ENCODE measurements at places on chromosomes 6 and 20.

GRCh38 chr6:150696190-150696589, 96.5 kb downstream of the PLEKHG1 start:
- DNase-seq: no peak

DNA sequence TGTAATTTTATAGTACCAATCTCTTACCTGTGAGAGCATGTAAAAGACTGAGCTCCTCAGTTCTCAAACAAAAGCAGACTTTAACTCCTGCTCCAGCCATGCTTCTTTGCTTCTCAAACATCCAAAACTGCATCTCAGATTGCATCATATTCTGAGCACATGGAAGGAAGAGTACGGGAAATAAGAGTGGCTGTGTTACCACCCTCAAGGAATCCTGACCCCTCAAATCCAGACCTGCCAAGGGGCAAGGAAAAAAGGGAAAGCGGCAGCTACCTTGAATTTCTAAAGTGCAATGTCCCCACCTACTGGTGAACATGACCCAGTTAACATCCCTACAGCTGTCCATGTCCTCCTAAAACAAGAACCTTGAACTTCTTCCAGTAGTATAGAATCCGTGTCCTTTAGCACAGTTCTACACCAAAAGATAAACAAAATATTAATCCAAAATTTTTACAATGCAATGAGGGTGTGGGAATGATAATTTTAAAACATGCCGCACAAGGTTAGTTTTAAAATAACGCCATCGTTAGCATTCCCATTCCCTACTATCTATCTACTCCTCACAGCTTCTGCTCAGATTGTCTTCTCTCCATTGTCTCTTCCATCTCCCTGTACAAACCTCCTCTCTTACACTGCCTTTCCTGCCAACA, 34.1 kb upstream of the HLA-DQB1 start:
- DNase-seq: peak; percentile 35

GRCh38 chr6:72552938-72553337, 68.9 kb upstream of the KCNQ5 start:
- no peak for DNase-seq

DNA sequence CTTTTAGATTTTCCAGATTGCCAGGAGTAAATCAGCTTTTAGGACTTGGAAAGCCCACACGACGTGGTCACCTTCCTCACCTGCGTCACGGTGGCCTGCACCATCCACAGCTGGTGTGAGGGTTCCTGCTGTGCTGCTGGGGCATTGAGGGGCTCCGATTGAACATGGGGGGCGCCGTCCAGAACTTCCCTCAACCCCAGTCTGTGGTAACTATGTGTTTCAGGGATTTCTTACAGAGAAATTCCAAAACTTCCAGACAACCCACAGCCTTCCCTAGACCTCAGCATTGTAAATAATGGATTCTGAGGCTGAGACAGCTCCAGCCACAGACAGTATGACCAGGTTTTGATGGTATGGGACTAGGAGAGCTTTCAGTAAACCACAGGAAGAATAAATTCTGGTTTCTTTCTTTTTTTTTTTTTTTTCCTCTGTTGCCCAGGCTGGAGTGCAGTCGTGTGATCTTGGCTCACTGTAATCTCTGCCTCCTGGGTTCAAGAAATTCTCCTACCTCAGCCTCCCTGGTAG, 46.7 kb upstream of the IRF4 start:
- peak; percentile 64 for DNase-seq

DNA sequence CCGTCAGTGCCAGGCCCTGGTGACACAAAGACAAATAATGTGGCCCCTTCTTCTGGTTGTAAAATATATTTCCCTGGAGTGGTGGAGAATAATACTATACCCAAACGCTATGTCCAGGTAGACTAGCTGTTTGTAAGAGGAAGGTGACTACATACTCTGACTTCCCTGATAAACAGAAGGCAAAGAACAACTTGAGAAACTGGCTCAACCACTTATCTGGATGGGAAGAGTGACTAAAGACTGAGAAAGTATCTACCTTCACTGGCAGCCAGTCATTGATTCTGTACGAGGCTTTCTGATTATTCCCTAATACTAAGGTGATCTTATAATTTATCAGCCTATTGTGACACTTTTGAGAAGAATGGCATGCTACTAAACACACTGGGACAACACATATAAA, 569.7 kb downstream of the EPHA7 start:
- no peak for DNase-seq

- no peak for DNase-seq
Observed at GRCh38 chr20:61635721-61636455, 383.8 kb downstream of the CDH4 start.

- DNase-seq: no peak
Observed at GRCh38 chr20:41830702-41831101, 212.5 kb upstream of the CHD6 start.

DNA sequence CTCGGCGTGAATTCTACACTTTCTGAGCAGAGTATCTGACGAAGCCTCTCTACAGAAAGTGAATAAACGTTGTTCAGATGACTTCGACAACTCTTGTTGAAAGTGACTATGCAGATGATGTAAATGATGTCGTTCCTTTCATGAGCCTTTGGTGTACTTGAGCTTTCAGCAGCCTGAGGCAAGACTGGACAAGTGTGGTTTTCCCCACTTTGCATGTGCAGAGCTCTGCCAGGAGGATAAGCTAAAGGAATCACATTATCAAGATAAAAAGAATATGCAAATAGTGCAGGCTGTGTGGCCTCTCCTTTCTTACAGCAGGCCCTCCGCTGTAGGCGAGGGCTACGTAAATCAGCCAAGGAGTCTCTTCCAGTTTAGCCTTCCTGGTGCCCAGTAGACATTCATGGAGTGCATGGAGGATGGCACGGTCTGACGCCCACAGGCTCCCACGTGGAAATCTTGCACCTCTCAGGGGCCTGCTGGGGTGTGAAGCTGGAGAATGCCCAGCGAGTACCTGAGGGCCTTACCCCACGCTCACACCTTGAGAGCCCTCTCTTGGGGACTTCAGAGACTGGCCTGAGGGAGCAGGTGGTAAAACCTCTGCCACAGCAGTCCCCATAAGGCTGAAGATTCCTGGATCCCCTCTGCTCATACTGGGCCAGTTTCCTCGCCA, 54.9 kb downstream of the RPP40 start:
- no peak for DNase-seq

- no peak for DNase-seq
Observed at GRCh38 chr6:26017632-26017966, 55.0 kb downstream of the TRIM38 start.

DNA sequence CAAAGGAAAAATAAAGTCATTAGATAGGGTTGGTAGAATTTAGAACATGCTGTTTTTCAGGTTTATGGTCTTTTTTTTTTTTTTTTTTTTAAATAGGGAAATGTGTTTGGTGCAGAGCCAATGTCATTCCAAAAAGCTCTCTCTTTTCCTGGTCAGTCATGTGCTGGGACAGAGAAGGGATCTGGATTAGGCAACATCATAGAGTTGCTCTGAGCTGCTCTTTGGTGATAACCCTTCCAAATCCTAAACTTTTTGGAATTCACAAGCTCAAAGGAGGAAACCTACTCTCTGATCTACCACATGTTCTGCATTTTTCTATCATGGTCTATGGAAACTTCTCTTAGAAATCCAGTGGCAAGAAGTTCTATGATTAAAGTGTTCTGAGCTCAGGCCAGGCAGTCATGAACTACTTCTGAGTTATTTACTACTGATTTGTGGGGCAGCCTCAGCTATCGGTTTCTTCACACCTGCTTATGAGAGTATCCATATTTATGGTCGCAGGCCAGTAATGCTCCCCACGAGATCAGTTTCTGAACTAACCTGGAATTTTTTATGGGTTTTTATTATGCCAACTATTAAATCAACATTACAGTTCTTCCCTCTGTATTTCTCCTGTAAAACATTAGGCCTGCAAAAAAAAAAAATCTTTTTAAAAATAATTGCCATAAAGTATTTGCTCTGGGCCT, 4.8 kb downstream of the EDN1 start:
- no peak for DNase-seq

DNA sequence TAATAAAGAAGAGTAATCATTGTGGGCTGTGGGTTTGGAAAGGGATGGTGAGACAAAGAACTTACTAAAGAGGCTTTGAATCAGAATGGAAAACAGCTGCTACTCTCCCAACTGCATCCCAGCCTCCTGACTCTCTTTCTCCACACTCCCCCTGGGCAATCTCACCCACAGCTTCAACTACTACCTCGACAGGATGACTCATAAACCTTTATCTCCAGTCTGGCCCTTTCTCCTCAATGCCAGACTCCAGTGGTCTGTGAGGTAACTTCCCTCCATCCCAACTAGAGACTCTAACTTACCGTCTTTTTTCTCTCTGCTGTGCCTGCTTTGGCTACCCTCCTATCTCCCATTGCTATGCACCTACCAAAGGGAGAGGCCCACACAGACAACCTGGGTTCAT, 135.3 kb upstream of the RREB1 start:
- peak; percentile 58 for DNase-seq

GRCh38 chr20:45060294-45060693, 40.6 kb downstream of the KCNS1 start:
- no peak for DNase-seq

GRCh38 chr6:75489025-75489424, 4.6 kb downstream of the FILIP1 start:
- no peak for DNase-seq

DNA sequence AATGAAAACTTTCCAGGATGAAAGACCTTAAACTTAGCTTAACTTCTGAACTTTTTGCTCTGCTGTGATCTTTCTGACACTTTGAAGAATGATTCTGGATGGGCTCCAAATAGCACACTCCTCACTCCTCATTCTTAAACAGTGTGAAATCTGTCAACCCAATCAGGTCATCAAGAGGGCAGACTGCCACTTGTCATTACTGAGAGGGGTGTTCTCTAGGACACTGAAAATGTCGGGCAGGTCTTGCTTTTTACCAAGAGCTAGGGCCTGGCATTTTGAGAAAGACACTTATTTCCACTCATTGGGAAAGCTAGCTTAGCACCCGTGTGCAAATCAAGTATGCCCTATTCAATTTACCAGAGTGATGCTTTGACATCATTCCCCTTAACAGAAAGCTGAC, 122.2 kb downstream of the MTFR2 start:
- DNase-seq: no peak

GRCh38 chr20:24990810-24991252, 1.7 kb downstream of the APMAP start:
- no peak for DNase-seq

DNA sequence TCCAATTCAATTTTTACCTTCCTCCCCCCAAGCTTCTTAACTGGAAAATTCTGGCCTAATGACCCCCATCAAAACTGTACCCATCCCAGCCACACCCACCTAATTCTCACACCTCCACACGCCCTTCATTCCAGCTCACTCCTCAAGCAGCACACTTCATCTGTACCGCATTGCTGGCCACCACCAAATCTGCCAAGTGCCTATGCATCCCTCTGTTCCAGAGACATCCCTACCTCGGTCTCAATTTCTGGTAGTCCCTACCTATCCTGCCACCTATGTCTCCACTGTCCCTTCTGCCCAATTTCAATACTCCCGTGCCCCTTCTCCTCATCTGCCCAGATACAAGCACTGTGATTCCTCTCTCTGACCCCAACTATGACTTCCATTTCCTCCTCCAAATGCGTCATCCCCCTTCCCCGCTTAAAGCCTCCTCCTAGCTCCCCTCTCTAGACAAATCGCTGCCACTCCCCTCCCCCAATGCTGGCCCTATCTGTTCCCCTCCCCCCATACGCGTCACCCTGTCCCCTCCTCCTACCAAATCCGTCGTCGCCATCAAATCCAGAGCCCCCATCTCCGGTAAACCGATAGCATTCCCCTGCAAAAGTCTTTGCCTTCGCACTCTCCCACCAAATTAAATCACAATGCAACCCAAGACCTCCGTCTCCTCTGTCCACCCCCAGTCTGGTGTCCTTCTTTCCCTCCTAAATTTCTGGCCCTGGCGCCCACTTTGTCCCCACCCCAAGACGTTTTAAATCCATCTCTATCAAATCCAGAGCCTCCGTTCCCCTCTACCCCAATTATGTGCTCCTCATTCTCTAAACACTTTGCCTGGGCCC, 1.2 kb downstream of the MTCH1 start:
- peak; percentile 13 for DNase-seq

GRCh38 chr6:156698239-156699016, 78.8 kb upstream of the ARID1B start:
- no peak for DNase-seq

- peak; percentile 9 for DNase-seq
Observed at GRCh38 chr6:8707956-8708772, 272.8 kb upstream of the SLC35B3 start.

- no peak for DNase-seq
Observed at GRCh38 chr20:34986311-34987287, 30.9 kb downstream of the MYH7B start.

DNA sequence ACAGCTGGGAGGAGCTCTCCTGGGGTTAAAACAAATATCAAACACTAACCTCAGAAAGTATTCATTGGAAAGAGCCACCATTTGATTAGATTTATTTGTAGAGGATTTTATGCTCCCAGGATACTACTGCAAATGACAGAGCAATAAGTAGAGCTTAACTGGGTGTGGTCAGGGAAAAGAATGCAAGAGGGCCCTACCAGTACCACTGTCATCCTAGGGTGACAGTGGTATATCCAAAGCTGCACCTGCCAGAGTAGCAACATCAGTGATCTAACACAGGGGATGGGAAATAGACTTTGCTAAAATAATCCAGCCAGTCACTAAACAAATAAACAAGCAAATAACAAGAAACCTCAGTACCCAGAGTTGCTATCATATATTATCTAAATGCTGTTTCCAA, 29.7 kb downstream of the ERGIC3 start:
- no peak for DNase-seq

DNA sequence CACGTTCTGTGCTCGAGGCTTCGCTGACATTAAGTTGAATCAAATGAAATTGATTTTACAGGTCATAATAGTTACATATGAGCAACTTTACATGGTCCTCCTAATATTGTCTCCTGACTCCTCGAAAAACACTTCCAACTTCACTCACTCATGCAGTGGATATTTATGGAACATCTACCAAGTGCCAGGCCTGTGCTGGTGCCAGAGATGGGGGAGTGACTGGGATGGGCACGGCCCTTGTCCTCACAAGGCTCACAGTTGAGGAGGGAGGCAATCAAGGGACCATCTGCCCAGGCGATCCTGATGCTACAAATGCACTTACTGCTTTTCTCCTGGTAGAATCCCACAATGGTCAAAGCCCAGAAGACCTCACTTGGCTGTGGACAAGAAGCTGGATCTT, 426.4 kb downstream of the PREX1 start:
- DNase-seq: no peak

- peak; percentile 94 for DNase-seq
Observed at GRCh38 chr6:44058617-44059358, 68.5 kb downstream of the MRPL14 start.

DNA sequence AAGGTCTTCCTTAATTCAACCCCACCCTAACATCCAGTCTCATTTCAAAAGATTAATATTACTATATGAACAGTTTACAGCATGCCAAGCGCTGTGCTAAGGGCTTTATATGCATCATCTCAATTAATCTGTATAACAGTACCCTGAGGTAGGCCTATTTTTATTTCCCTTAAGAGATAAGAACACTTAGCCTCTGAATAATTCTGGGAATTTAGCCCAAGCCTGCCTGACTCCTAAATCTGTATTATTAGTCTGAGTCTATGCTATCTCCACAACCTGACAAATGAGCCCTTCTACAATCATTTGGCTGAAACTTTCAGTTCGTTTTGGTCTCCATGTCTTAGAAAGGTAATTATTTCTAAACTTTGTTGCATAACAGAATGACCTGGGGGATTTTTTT, 77.7 kb upstream of the SAMD5 start:
- DNase-seq: no peak

Data from astrocyte of the cerebellum (primary cell).